ENCODE measurements at places on chromosomes 11 and 22.

- DNase-seq, result no peak
Observed at GRCh38 chr11:35814720-35815305, 129.0 kb upstream of the LDLRAD3 start.

DNA sequence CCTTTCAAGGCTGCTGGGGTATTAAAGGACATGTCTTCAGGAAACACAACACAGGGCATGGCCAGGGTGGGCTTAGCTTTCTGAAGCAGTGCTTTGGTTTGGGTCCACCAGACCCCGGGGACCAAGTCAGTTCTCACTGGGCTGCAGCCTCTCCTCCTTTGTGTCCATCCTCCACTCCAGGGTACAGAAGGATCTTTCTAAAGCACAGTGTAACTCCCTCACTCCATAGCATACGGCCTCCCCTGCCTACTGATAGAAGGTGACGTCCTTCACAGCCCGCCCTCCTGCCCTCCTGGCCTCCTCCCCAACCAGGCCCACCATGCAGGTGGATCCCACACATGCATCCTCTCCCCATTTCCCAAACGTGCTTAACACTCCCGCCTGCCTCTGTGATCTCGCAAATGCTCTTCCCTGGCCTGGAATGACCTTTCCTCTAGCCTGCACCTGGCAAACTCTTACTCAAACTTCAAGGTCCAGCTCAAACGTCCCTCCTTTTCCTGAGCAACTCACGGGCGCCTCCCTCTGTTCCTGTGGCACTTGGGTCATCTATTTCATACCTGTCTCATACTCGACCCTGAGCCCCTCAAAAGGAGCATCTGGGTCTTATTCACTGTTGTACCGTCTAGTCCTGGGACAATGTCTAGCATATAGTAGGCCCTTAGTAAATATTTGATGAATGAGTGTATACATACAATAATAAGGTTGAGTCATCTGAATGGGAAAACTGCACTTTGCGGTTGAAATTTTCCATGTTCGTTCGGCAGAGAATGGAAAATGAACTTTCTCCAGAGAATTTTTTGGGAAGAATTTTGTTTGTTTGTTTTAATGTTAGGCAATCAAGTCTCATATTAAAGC, 187.7 kb downstream of the EFCAB6 start:
- DNase-seq, result no peak

GRCh38 chr11:134564472-134565200, 152.6 kb upstream of the B3GAT1 start:
- DNase-seq, result no peak

- no peak for DNase-seq
Observed at GRCh38 chr11:21588754-21589153, 604.1 kb upstream of the ANO5 start.

GRCh38 chr22:46684706-46685105, 53.3 kb downstream of the CERK start:
- no peak for DNase-seq

DNA sequence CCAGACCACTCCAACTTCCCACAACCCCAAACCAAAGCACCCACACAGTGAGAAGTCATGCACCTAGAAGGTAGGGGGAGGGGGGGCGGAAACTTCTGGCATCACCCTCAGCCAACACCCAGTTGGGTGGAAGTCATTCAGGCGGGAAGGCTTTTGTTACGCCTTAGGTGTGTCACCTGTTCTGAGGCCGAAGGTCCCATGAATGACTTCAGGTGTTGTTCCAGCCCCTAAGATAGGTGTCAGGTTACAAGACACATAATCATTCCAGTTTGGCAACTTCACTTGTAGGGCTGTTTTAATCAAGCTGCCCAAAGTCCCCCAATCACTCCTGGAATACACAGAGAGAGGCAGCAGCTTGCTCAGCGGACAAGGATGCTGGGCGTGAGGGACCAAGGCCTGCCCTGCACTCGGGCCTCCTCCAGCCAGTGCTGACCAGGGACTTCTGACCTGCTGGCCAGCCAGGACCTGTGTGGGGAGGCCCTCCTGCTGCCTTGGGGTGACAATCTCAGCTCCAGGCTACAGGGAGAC, at the start of gene TMPRSS4:
Gene TMPRSS4 (plus strand): TSS at position 325 of the 528 bp plus-strand sequence. CDS start 225 bp downstream, outside the sequence.
- no peak for DNase-seq

GRCh38 chr11:6397156-6397555, 6.9 kb downstream of the SMPD1 start:
- DNase-seq, result no peak

- DNase-seq, result no peak
Observed at GRCh38 chr11:58914821-58915543, 24.3 kb upstream of the GLYATL1 start.

DNA sequence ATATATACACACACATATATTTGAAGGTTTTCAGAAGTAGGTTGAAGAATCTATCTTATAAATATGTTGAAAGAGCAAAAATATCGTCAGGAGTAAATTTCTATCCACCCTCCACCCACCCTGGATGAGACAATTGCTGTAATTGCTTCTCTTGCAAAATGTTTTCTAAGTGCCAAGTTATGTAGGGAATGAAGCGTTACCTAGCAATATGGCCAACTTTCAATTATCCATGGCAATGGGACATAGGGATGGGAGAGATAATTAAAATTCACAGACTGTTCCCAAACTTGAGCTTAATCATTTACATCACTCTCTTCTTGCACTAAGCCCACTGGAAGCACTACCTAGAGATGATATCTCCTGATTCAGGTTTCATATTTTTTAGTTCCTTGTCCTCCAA, 806.2 kb upstream of the RAG2 start:
- DNase-seq, result no peak

GRCh38 chr11:59960502-59961381, 3.1 kb upstream of the OOSP4A start:
- no peak for DNase-seq

GRCh38 chr11:129896062-129896461, 684 bp upstream of the NFRKB start:
- DNase-seq, result no peak

Measured in stimulated activated CD4-positive, alpha-beta T cell treated with anti-CD3 and anti-CD28 coated beads, Interleukin-12 subunit alpha, Interleukin-12 subunit beta, amount 100 ng/mL, for 24 hours (primary cell).